GM12878 (cell line): ENCODE measurements at places on chromosomes 4 and X. TPM values are rescaled to one million over a fixed set of nuclear protein-coding genes. Genes with fewer than 3 reads are reported as not detected.

Gene YIPF7
- not detected in 2 replicates for total RNA-seq

Gene REPS2
- total RNA-seq, result 5.7 and 6.6 TPM in 2 replicates

Gene CFI
- total RNA-seq, result 0.28 and 0.32 TPM in 2 replicates

DNA sequence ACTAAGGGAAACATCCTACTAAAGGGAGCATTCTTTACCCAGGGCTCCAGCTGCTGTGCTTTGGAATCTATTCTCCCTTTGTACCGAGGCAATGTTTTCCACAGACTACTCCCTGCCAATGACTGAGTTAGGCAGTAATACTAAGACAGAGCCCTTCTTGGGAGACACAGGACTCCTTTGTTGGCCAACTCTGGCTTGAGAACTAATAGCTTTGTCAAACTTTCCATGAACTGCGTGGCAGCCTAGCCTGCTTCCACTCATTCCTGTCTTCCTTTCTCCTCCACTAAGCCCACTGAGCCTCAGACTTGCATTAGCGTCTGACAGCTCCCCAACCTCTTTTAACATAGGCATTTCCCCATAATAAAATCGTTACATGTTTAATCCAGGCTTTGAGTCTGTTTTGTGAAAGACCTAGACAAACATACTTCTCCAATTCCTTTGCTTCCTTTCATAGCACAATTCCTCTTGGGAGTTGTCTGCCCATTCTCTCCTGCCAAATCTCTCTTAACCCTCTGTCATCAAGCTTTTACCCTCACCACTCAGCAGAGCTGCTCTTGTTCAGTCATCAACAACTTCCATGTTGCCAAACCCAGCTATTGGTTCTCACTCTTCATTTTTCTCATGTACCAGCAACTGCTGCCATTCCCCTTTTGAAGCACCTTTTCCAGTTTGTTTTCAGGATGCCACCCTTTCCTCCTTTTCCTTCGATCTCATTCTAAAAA, 300.3 kb upstream of the IGFBP7 start:
- no peak overlapping the region for H3K4me3 ChIP-seq
- no peak overlapping the region for H3K27ac ChIP-seq
- no peaks in the 10 kb centered on the region for H3K27me3 ChIP-seq
- no peaks in the 10 kb centered on the region for H3K4me1 ChIP-seq
- DNase-seq, result no peak
- H3K36me3 ChIP-seq, result no peaks in the 10 kb centered on the region

DNA sequence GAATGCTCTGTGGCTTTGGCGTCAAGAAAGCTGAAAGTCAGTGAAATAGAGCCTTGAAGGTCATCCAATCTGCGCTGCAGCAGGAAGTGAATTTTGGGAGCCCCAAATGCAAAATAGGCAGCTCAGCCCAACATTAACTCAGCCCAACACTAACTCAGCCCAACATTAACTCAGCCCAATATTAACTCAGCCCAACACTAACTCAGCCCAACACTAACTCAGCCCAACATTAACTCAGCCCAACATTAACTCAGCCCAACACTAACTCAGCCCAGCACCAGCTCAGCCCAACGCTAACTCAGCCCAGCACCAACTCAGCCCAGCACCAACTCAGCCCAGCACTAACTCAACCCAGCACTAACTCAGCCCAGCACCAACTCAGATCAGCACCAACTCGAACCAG, 71.5 kb downstream of the SORBS2 start:
- no peak overlapping the region for H3K27ac ChIP-seq
- no peak for DNase-seq
- no peaks in the 10 kb centered on the region for H3K27me3 ChIP-seq
- H3K4me3 ChIP-seq, result no peak overlapping the region
- H3K4me1 ChIP-seq, result peaks cover 17% of the 10 kb centered on the region

DNA sequence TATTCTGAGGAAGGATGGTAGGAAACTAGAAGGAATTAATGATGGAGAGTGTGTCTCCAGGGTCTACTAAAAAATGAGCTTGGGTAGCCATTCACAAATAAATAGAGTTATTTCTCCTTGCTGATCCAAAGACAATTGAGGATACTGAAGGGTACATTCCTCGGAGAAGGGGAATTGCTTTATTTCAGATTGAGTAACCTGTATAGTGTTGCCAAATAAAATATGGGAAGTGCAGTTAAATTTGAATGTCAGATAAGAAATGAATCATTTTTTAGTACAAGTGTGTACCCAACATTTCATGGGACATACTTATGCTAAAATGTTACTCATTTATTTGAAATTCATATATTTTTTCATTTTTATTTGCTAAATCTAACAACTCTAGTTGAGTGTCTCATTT, 16.0 kb upstream of the VSIG1 start:
- no peak for DNase-seq
- no peak overlapping the region for H3K27ac ChIP-seq
- H3K4me1 ChIP-seq, result no peaks in the 10 kb centered on the region
- no peaks in the 10 kb centered on the region for H3K36me3 ChIP-seq
- H3K27me3 ChIP-seq, result no peaks in the 10 kb centered on the region
- no peak overlapping the region for H3K4me3 ChIP-seq

DNA sequence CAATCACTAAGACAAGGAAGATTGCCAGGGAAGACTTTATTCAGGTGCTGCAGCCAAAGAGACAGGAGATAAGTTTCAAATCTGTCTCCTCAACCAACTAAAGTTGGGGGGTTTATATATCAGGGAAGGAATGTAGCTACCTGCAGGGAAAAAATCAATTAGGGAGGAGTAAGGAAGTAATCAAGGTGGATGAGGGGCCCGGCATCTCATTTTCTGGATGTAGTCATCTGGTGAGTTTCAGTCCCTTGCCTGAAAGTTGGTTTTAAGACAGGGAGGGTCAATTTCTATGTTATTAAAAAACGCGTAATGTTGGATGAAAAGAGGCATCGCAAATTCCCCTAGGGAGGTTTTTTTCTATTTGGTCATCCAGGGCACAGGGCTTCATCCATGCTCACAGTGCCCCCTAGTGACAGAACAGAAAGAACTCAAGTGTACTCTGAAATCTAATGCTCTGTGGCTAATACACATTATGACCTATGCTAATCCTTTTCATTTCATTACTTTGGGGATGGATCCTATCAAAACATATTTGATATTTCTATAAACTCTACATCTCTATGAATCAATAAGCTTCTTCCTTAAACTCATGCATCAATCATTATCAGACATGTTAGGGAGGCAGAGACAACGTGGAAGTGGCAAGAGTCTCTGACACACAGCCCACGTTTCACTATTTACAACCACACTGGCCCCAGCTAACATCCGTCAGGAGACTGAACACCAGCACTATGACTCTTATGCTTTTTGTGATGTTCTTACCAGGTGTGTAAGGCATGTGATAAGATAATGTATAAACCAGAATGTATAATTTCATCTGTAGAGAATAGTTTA, 1577.0 kb upstream of the TENM3 start:
- no peaks in the 10 kb centered on the region for H3K27me3 ChIP-seq
- H3K4me3 ChIP-seq, result no peak overlapping the region
- H3K36me3 ChIP-seq, result no peaks in the 10 kb centered on the region
- H3K27ac ChIP-seq, result no peak overlapping the region
- no peak for DNase-seq
- H3K4me1 ChIP-seq, result no peaks in the 10 kb centered on the region

DNA sequence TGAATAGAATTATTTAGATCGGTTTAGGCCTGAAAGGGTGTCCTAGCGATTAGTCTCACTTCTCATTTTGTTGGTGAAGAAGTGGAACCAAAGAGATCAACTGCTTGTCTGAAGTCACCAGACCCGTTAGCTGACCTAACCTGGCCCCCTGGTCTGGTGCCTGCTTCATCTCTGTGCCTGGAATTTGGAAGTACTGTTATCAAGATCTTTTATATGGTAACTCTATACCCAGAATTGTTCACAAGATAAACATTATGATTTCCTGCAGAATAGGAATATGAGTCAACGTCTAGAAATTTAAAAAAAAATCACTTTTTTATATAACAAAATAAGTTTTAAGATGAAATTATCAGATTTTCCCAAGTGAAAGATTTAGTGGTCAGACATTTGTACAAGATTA, 37.2 kb downstream of the LRP2BP start:
- H3K4me3 ChIP-seq, result no peak overlapping the region
- 0 out of 2 replicates have a peak, but pooled peaks cover 4% of the 10 kb centered on the region for H3K4me1 ChIP-seq
- no peak overlapping the region for H3K27ac ChIP-seq
- H3K36me3 ChIP-seq, result peaks cover 37% of the 10 kb centered on the region

- no peaks in the 10 kb centered on the region for H3K4me1 ChIP-seq
- no peak overlapping the region for H3K27ac ChIP-seq
- no peak for DNase-seq
- H3K4me3 ChIP-seq, result no peak overlapping the region
- H3K27me3 ChIP-seq, result no peaks in the 10 kb centered on the region
Observed at GRCh38 chrX:96989830-96990571, 106.3 kb downstream of the RPA4 start.

DNA sequence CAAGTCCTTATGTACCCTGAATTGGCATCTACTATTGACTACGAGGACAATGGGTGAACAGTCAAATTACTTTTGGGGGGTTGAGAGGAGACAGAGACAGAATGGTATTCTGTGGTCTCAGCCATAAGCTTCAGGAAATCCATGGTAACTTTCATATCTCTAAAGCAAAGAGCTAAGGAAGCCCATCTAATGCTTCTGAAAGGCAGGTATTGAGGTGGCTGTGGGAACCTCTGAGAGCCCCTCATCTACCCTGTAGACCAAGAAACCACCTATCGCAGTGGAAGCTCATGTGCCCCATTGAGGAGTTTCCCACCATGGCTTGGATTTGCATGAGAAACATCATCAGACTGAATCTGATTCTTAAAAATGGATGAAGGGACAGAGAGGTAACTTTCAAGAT, 23.1 kb upstream of the BMP2K start:
- H3K4me3 ChIP-seq, result no peak overlapping the region
- no peaks in the 10 kb centered on the region for H3K27me3 ChIP-seq
- peak; percentile 71 for DNase-seq
- H3K36me3 ChIP-seq, result no peaks in the 10 kb centered on the region
- H3K27ac ChIP-seq, result 0 out of 2 replicates have a peak overlapping the region, but pooled peaks have one; percentile 5
- peaks cover 42% of the 10 kb centered on the region for H3K4me1 ChIP-seq
